Urinary bladder (tissue), 4 donors: ENCODE measurements at places on chromosomes 1 and 21. TPM values are rescaled to one million over a fixed set of nuclear protein-coding genes. Genes with fewer than 3 reads are reported as not detected.

DNA sequence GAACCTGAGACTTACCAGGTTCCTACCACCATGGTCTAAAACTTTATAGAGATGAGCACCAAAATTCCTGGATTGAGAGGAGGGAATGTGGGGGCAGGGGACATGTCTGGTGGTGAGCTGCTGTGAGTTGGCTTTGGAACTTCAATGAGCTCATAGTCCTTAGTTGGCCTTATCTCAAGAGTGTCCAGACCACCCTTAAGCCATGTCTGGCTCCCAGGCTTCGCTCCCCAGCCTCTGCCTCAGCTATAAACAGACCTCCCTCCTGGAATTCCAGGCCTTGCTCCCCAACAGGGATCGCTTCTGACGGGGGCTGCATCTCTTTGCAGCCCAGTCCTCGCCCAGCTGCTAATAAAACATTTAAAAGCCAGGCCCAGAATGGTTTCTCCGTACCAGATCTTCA lies 19.5 kb downstream of the ATF3 start:
- DNase-seq = no peak

DNA sequence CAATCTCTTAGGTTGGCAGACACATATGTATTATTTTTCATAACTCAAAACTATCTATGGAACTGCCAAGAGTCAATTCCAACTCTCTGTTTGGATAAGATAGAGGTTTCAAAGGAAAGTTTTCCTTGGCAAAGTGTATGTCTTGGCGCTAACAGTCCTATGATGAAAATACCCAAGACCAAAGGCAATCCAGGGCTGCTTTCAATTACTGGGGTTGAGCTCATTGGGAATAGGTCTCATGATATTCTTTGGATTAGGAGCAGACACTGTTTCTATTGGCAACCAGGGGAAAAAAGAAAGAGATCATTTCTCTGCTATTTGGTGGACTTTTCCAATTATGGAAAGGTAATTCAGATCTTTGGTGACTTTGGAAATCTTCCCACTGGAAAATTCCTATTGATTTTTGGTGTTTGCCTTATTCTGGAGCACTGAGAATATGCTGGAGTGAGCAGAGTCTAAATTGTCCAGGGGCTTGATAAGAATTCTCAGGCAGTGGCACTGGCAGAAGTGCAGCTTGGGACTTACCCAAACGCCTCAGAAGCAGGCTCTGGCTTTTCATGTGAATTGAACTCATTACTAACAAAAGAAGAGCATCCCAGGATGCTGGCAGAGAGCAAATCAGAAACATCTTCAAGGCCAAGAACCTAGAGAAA lies 20.4 kb upstream of the PLXNA2 start:
- no peak for DNase-seq

DNA sequence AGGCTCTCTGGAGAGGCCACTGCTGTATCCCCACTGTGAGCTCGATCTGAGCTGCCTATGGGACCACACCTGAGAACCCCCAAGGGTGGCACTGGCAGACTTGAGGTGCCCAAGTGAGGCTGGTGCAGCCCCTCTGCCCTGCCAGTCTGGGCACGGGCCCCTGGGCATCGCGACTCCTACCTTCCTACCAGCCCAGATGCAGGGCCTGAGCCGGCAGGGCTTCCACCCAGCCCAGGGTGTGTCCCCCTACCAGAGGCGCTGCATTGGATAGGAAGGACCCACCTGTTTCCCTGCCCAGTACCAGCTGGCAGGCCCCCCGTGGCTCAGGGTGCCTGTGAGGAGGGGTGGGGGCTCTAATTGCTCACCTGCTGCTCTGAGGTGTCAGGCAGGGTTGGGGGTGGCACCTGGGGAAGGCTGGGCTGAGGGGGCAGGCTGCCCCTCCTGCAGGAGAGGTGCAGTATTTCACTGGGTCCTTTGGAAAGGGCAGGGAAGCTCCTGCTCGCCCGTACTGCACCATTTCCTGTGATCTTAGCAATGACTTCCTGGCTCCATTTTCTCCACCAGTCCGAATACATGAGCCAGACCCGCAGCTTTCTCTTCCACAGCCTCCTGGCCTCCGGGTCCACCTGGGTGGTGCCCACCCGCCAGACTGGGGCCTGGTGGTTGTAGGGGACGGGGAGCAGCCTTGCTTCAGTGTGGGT lies 11.8 kb downstream of the TP73 start:
- no peak for DNase-seq

Gene NPPB
- total RNA-seq = not detected
